ENCODE measurements at places on chromosomes 2 and 18.

GRCh38 chr2:123958011-123958410 is 67.1 kb upstream of the CNTNAP5 start:
- no peak for DNase-seq

DNA sequence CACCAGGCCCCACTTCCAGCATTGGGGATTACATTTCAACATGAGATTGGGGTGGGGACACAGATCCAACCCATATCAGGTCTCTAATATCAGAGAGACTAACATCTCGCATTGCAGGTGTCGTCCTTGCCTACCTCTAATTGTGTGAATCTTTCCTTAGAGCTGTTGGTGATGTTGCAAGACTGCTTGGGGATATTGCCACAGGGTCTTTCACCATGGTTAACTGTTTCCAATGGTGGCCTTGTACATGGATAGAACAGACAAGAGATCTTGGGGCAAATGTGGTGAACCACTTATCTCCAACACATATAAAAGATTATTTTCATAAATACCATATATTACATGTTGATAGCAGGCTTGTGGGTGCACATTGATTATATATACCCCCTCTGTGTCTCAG is 270.3 kb upstream of the LINC00305 start:
- no peak for DNase-seq

DNA sequence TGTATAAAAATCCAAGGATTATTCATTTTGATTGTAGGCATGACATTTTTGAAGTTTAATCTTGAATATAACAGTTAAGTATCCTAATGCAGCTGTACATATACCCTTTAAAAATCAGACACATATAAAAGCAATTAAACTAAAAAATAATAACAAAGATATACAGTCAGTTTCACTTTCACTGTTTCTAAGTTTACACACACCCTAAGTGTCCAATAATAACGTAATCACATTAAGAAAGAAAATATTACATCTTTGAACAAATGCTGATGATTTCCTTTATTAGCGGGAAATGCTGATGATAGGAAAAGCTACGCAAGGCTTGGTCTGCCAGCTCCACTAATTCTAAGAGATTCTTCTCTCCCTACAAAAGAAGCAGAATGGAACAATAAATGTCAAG is 38.8 kb downstream of the RTTN start:
- DNase-seq, result no peak

DNA sequence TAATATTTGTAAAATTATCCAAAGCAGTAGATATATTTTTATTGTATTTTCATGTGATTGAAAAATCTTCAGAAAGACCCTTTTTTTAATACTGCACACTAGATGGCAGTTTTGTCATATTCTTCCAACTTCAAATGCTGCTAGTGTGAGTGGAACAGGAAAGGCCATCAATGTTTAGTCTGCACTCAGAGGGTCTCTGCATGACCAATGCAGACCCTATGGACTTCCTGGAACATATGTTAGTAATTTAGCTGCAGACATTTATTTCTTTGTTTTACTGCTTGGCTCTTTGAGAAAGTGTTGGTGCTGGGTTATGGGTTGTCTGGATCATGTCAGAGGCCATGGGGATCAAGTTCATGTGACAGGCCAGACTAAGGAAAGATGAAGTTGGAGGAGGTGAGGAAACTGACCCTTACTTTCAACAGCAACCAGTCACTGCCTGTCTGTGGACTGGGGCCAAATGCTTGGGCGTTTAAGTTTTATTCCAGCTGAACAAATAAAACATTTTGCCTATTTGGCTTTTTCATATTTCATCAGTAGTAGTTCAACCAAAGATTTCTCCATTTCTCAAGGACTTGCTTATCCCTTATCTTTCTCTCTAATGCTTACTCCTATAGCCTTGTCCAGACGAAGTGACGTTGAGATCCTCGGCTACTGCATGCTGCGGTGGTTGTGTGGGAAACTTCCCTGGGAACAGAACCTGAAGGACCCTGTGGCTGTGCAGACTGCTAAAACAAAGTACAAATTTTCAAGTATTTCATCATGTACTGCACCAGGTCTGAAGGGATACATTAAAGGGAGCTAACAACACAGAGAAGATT is 84.8 kb downstream of the VRK2 start:
- no peak for DNase-seq

- DNase-seq, result no peak
These were observed 50.4 kb downstream of the CCDC93 start for GRCh38 chr2:117963446-117963845.
